ENCODE measurements at places on chromosomes 3 and 15.

DNA sequence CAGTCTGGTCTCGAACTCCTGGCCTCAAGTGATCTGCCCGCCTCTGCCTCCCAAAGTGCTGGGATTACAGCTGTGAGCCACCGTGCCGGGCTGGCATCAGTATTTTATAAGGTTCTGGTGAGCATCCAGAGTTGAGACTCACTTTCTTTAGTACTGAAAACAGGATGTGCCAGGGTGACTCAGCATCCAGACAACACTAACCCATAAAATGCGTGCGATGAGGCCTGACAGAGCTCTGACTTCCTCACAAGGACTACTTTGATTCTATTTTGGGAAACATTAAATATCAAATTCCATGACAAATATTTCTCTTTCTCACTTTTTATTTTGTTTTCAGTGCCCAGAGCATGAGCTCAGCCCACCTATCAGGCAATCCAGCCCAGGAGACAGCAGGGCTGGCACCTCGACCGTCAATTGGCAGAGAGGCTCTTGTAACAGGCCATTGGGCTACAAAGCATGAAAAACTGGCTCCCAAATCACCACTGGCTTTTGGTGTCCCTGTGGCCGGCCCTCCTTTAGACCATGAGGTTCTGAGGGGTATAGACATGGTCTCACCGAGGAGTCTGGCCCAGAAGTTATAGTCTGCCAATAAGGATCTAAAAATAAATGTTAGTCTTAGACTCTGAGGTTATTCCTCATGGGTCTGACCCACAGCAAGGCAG lies 75.0 kb downstream of the FEM1B start:
- DNase-seq = peak; percentile 1

GRCh38 chr3:174667386-174667785 lies 191.7 kb upstream of the NAALADL2 start:
- DNase-seq = no peak

GRCh38 chr3:159821110-159821509 lies 167.5 kb upstream of the IL12A start:
- DNase-seq = no peak

DNA sequence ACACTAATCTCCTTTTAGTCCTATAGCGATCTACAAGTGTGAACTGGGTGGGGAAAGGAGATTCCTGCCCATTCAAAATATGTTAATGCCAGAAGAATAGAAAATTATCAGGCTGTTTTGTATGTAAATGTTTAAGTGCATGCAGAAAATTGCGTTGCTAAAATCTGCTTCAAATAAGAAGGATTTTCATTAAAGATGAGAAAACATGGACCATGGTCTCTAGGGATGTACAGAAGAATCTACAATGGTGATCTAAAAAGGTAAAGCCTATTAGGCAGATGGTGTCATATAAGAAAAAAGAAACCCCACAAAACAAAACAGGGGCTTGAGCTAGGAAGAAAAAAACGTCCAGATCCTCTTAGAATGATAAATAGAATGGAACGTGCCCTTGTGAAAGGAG lies 287.5 kb upstream of the ROBO1 start:
- no peak for DNase-seq

GRCh38 chr15:78201281-78202190 lies 32.8 kb downstream of the ACSBG1 start:
- DNase-seq = no peak

- peak; percentile 53 for DNase-seq
These were observed 876.6 kb downstream of the TUSC7 start for GRCh38 chr3:117586161-117586560.

Measured in NCI-H510A treated with DMSO at 0.1 percent for 48 hours (cell line).